ENCODE measurements at places on chromosomes 4 and X.
A peak's percentile ranks its signal among the peaks of the same experiment; 100 is the strongest.

DNA sequence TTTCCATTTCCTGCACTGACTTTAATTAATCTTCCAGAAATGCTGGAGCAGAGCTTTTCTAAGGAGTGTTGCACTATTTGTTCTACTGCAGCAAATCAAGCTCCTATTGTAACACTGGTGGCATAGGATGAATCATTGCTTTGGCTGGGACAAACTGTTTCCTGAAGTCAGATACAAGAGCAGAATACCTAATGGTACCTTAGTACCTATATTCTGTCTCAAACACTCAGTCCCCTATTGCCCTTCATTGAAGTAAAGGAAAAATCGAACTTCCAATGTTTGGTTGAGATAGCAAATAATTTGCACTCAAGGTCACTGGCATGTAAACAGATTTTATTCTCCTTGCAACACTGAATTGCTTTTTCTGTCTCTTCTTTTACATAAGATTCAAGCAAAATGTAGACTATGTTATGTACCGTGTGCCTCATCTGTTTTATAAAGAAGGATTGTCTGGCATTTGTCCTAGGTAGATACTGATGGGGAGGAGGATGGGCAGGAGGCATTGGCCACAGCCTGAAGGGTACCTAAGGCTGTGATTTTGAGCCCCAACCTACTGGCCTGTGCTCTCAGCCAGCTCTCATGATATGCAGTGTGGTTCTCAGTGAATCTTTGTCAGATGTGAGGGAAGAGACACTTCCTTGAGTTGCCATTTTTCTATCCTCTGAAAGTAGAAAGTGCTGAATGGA, 141.6 kb downstream of the AASDH start:
- no peak for DNase-seq

DNA sequence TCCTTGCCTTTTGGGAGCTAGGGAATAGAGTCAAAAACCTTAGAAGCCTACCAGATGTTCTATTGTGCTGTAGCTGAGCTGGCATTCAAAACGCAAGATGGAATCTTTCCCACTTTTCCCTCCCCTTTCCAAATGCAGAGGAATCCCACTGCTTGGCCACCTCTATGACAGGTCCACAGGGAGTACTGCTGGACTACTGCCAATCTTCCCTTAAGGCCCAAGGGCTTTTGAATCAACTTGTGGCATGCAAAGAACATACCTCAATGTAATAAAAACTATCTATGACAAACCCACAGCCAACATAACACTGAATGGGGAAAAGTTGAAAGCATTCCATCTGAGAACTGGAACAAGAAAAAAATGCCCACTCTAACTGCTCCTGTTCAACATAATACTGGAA, 139.2 kb upstream of the AGTR2 start:
- no peak for DNase-seq

DNA sequence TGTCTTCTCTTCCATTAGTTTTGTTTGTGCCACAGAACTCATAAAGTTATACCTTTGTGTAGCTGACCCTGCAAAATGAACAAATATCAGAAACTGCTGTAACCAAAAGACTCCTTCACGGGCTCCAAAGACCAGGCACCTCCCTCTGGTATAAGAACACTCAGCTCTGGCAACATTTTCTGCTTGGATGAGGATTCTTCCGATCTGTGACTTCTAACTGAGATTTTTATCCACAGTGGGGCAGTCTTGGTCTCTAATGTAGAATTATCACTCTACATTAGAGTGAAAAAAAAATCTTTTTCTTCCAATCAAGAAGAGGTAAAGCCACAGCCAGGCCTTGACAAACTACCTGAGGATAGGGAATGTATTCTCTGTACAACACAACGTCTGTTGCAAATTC, 38.5 kb upstream of the PRSS48 start:
- DNase-seq = no peak

DNA sequence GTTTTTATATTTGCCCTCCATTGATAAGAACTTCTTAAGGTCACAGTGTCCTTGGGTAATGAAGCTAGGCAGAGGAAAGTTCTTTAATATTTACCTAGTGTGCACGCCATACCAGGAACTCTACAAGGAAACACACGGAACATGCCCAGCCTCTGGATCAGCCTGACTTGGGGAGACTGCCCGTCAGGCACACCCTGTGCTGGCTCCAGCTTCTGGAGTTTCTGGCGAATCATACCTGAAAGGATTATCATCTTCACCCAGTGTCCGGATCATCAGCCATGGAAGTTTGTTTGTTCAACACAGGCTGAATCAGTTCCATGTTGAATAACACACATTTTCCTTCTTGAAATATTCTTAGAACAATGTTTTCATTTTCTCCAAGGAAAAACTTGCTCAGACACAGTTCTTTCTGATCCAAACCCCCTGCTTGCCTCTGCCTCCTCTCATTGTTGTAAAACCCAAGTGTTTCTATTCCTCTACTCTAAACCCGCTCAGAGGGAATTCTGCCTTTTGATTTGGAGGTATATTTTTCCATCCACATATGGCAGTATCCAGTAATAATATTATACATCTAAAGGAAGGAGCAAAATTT, 176.7 kb downstream of the SHROOM3 start:
- DNase-seq = no peak

DNA sequence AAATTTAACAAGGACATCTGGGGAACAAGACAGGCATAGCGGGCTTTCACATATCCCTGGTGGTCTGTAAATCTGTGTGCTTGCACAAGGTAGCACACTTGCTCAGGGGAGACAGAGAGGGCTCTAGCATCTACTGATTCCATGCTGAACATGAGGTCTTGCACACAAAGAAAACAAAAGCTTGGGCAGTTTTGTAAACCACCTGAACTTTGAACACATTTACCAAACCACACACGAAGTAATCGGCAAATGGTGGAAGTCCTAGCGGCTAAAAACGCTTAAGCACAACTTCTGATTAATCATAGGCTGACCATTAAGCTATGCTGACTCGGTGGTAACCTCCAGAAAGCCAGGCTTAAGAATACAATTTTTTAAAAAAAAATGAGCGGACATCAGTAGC, 52.8 kb downstream of the AKAP4 start:
- no peak for DNase-seq

DNA sequence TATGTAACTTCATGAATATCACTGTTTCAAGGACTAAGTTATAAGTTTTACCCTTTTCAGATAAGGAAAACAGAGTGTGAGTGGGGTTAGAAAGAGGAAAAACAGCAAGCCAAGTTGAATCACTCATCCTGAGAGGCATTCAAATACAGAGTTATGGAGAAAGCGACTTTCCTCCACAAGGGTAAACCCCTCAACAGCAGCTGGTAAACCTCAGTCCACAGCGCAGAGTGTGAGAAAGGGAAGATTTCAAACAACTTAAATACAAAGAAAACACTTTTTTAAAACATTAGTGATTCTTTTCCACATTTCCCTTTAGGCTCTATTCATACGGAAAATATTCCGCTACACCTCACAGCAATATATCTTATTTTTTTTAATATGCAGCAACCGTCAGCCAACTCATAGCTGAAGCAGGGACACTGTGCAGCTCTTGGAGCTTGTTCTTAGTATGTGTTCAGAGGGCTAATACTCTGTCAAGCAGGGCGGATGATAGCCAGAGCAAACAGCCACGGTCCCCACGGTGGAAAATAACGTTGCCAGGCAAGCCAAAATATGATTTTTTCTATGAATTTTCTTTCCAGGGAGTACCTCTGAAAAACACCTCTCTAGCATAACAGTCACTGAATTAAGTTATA, 488.9 kb upstream of the FAT1 start:
- DNase-seq = no peak

DNA sequence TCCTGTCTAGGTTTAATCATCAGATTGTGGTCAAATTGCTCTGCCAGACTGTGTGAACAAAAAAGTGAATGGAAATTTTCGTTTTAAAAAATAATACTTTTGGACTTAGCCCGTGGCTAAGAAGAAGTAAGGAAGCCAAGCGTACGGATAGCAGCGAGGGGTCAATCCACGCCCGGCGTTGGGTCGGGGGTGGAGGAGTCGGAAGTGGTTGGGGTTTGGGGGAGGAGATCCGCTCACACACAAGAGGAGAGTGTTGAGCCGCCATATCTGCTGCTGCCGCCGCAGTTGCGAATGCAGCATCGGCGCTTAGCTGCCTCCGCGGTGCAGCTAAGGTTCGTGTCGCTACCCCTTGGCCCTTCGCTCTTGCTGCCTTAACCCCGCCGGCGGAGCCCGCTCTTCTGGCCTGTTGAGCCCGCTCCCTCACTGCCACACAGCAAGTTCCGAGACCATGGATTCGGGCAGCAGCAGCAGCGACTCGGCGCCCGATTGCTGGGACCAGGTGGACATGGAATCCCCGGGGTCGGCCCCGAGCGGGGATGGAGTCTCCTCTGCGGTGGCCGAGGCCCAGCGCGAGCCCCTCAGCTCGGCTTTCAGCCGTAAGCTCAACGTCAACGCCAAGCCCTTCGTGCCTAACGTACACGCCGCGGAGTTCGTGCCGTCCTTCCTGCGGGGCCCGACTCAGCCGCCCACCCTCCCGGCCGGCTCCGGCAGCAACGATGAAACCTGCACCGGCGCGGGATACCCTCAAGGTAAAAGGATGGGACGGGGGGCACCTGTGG, at the start of gene GSPT2:
Gene GSPT2, plus strand, starts transcription at position 264 of the 779 bp plus-strand sequence. Its CDS starts 185 bp downstream, at position 449.
- DNase-seq = peak; percentile 72

DNA sequence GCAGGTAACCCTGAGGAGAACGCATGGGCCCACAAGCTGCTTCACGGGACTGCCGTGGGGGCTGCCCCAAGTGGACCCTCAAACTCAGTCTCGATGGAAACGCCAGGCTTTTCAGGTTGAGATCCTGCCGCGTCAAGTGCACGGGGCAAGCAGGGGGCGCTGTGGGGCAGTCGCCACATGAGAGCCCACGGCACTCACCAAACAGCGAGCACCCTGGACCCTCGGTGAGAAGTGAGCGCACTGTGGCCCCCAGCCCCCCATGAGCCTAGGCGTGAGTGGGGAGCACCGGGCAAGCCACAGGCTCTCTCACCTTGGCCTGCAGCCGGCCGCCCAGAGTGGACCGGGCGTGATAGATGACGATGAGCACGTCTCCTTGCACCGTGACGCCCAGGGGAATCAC, 50.9 kb upstream of the CPLX1 start:
- DNase-seq = no peak

DNA sequence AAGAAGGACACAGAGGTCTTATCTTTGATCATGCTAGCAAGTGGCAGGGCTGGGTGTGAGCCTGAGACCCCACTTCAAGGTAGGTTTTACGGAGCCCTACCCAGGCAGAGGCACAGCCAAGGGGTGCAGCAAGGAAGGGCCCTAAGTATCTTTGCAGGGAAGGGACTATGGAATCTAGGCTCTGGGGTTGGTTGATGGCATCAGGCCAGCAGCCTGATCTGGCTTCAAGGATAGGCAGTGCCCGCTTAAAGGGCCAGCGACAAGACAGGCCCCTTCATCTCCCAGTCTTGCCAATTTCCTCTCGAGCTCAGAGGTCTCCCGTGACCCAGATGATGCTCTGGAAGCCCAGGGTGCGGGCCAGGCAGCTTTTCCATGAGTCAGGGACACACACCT, 5.8 kb downstream of the ABLIM2 start:
- DNase-seq = no peak

GRCh38 chrX:14491689-14492088, 37.6 kb upstream of the GLRA2 start:
- DNase-seq = no peak

Data from heart left ventricle (tissue), 16 donors.